ENCODE measurements at places on chromosomes 3 and 15. TPM values are rescaled to one million over a fixed set of nuclear protein-coding genes. Genes with fewer than 3 reads are reported as not detected.

DNA sequence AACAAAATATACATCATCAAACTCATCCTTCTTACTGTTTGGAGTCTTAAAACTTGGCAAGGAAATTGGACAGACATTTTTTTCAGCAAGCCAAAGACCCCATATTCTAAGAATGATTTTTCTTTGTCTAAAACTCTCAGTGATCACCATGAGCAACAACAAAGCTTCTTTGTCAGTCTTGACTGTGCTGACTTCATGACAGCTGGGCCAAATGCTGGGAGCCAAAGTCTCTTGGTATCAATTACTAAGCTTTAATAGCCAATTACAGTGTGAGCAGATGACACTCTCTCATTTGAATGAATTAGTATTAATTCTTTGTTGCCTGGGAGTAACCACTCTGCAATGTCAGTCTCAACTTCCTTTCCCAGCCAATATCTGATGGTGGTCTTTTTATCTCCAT lies 48.1 kb upstream of the GK5 start:
- no peaks in the 10 kb centered on the region for H3K27me3 ChIP-seq
- H3K4me1 ChIP-seq, result peaks cover 13% of the 10 kb centered on the region
- H3K36me3 ChIP-seq, result no peaks in the 10 kb centered on the region
- no peak overlapping the region for H3K27ac ChIP-seq
- H3K4me3 ChIP-seq, result no peak overlapping the region

- peaks cover 27% of the 10 kb centered on the region for H3K36me3 ChIP-seq
- peak overlapping the region; percentile 98 for H3K4me3 ChIP-seq
- peak; percentile 63 for DNase-seq
- no peaks in the 10 kb centered on the region for H3K27me3 ChIP-seq
- H3K4me1 ChIP-seq, result peaks cover 81% of the 10 kb centered on the region
- peak overlapping the region; percentile 100 for H3K27ac ChIP-seq
Measured at GRCh38 chr3:108125550-108126071, 34.8 kb upstream of the CD47 start.

DNA sequence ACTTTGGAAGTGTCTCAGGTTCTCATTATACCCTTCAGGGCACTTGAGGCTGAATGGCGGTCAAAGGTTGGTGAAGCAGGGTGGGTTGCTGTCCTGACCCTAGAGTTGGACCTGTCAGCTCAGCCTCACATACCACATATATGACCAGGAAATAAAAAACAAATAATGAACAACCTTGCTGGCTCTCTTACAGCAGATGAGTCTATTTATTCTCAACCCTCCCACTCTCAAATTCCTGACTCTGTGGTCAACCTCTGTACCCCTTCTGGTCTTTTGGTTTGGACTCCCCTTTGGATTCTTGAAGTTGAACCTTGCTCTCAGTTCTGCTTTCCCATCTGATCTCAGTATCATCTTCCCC lies 16.9 kb downstream of the PPP2R3A start:
- no peak overlapping the region for H3K27ac ChIP-seq
- no peaks in the 10 kb centered on the region for H3K4me1 ChIP-seq
- no peak overlapping the region for H3K4me3 ChIP-seq
- no peaks in the 10 kb centered on the region for H3K27me3 ChIP-seq
- H3K36me3 ChIP-seq, result no peaks in the 10 kb centered on the region
- DNase-seq, result no peak

DNA sequence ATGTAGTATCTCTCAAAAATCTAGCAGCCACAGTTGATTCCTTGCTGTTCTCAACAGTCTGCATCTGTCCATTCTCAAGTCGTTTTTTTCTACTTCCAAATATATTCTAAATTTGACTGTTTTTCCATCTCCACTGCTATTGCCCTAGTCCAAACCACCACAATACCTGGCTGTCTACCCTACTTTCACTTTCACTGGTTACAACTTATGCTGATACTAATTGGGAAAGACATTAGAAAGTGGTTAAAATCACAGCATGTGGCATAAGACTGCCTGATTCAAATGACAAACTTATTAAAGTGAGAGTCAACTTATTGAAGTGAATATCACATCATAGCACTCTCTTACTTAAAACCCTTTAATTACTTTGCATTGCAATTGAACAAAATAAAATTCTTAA lies 72.6 kb downstream of the CHST2 start:
- H3K27me3 ChIP-seq, result no peaks in the 10 kb centered on the region
- DNase-seq, result no peak
- peaks cover 20% of the 10 kb centered on the region for H3K4me1 ChIP-seq
- H3K27ac ChIP-seq, result no peak overlapping the region

GRCh38 chr3:36282766-36283165 lies 97.5 kb upstream of the STAC start:
- no peak overlapping the region for H3K27ac ChIP-seq
- H3K27me3 ChIP-seq, result no peaks in the 10 kb centered on the region
- DNase-seq, result no peak
- H3K4me3 ChIP-seq, result no peak overlapping the region
- no peaks in the 10 kb centered on the region for H3K4me1 ChIP-seq

The CCR2 gene
- total RNA-seq, result not detected

The PLOD2 gene
- 0.90 TPM for total RNA-seq

The STRIT1 gene
- not detected for total RNA-seq

The P3H2 gene
- not detected for total RNA-seq

The GOLGA8S gene
- total RNA-seq, result 0.29 TPM
